ENCODE measurements at places on chromosomes 3 and 15.
A peak's percentile ranks its signal among the peaks of the same experiment; 100 is the strongest.

DNA sequence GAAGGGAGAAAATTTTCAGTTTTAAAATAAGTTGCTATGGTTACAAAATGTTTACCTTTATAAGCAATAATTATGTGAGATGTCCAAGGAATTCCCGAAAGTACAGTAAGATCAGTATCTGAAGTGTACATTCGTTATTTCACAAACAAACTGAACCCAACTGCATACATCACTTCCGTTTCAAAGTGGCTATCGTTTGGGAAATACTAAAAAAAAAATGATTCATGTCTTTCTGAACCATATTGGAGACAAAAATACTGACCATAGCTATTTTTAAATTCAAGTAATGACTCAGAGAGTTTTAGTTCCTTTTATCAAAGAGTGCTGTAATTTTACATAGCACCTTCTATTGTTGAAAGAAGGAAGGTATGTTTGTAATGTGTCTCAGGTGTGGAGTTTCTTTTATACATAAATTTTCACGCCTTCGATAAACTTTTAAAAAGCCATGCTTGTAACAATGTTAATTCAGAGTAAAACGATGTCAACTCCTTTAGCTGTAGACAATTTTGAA is 8.0 kb upstream of the ANKRD28 start:
- DNase-seq: no peak

GRCh38 chr15:39591141-39591895 is 10.4 kb downstream of the THBS1 start:
- DNase-seq: no peak

DNA sequence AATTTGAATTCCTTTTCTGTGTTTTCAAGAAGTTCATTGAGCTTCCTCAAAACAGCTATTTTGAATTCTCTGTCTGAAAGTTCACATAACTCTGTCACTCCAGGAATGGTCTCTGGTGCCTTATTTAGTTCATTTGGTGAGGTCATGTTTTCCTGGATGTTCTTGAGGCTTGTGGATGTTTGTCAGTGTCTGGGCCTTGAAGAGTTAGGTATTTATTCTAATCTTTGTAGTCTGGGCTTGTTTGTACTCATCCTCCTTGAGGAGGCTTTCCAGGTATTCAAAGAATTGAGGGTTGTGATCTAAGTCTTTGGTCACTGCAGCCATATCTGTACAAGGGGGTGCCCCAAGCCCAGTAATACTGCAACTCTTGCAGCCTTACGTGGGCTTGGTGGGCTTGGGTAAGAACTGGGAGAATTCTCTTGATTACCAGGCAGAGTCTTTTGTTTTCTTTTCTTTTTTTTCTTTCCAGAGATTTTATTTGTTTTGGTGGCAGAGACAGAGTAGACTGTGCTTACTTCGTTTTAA is 19.3 kb upstream of the CCNDBP1 start:
- DNase-seq: no peak

GRCh38 chr15:83698294-83698693 is 44.4 kb downstream of the ADAMTSL3 start:
- peak; percentile 20 for DNase-seq

- DNase-seq: no peak
Measured at GRCh38 chr15:26866298-26867199, at the start of gene GABRA5. Gene GABRA5 (plus strand): TSS chr15:26867062. CDS start chr15:26869249, 2,187 bp downstream.
